ENCODE measurements at places on chromosomes 2 and 18.

GRCh38 chr2:235421618-235422017 lies 72.2 kb upstream of the AGAP1 start:
- no peak for DNase-seq

DNA sequence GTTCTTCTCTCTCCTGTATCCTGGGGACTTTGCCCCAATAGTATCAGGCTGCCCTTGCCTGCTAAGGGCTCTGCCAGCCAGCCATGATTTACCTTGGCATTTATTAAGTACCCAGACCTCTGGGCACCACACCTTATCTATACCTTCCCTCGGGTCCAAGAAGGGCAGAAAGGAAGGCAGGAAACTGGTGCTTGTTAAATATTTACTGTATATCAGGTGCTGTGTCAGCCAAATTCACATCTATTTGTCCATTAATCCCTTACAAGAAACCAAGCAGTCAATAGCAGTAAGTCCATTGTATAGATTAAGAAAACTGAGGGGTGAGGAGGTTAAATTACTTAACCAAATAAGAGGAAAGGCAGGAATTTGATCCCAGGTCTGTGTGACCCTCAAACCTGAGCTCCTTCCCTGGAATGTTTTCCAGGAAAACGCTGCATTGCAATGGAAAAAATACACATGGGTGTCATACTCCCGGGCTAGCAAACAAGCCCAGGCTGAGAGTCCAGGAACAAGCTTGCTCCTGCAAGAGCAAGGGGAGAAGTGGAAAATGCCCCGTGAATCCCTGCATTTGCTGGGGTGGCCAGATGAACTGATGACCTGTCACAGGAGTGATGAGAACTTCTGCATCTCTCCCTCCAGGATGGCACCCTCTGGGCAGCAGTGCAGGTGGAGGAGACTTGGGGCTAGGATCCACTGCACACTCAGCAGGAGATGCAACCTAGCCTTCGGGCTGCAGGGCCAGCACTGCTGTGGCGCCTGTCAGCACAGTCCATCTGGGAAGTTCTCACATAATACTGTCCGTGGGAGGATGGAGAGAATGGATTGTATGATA lies 30.4 kb downstream of the CIB4 start:
- DNase-seq: no peak

DNA sequence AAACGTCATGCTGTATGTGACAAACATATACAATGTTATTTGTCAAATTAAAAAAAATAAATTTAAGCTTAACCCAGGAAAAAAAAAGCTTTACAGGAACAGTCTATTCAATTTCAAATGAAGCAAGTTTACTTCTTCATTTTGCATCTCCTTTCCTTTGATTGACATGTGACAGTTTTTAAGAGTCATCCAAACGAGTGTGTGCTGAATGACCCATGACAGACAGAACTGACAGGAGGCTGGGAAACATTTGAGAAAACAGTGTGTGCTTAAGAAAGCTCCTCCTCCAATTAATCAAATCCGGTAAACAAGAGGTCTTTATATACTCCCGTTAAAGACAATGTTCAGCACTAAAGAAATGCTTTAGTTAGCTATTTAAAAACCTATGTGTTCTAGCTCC lies 177.7 kb downstream of the SRBD1 start:
- DNase-seq: no peak

- DNase-seq: no peak
Observed at GRCh38 chr18:66119347-66119746, 368.5 kb downstream of the CDH7 start.
